ENCODE measurements at places on chromosomes 2 and 18.

- DNase-seq, result no peak
Observed at GRCh38 chr2:107258531-107259407, 372.8 kb upstream of the ST6GAL2 start.

DNA sequence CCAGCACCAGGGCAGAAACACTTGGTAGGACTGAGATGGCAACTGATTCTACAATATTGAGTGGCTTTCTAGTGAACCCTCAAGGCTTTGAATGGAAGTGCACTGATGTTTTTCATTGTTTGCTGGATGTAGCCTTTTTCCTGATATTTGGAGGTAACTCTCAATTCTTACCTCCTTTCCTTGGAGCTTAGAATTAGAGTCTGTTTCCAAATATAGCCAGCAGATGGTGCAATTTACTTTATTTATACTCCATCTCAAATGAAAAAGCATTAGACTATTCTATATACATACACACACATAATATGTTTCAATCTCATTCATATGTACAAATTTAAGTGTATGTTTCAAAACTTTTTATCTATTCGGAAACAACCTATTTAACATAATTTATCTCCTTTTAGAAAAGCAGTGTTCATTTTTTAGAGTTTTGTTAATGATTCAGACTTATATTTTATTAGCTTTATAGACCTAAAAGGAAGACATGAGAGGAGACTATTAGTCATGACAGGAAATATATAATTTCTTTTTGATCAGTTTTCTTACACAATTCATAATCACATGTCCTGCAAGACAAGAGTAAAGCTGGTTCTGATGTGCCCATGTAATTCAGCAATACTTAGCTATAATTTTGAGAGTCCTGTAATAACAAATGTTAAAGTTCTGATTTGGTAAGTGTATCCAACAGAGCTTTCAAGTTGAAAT is 124.8 kb downstream of the NUP35 start:
- DNase-seq, result peak; percentile 8

DNA sequence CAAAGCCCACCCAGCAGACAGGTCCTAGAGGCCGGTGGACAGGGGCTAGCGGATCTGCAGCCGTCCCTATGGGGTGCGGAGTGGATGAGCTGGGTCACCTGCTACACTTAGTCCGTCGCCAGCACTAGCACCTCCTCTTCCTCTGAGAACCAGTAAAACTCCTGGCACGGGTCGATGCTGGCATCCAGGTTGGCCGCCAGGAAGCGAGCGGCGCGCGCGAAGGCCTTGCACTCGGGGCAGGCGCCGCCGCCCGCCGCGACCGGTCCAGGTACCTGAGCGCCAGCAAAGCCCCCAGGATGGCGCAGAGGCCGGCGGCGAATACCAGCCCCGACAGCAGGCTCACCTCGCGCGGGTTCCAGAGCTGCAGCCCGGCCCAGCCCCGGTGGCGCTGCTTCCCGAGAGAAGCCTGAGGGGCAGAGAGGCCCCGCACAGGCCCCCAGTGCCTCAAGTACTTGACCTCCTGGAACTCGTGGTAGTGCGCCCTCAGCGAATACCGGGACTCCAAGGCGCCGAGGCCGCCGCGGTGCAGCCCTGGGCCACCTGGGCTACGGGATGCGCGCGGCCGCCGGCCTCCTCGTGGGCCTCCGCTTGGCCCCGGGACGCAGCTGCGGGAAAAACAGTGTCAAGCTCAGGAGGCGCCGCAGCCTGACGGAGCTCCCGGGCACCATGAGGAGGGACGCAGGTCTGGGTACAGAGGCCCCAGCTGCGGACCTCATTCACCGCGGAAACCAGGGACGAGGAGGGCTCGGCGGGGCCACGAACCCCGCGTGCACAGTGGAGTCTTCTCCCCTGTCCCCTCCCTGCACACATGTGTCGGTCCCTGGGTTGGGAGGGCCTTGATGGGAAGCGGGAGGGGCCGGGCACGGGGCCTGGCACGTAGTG is 27.5 kb upstream of the ALPP start:
- DNase-seq, result no peak

GRCh38 chr2:144943986-144944385 is 424.1 kb upstream of the ZEB2 start:
- peak; percentile 70 for DNase-seq

DNA sequence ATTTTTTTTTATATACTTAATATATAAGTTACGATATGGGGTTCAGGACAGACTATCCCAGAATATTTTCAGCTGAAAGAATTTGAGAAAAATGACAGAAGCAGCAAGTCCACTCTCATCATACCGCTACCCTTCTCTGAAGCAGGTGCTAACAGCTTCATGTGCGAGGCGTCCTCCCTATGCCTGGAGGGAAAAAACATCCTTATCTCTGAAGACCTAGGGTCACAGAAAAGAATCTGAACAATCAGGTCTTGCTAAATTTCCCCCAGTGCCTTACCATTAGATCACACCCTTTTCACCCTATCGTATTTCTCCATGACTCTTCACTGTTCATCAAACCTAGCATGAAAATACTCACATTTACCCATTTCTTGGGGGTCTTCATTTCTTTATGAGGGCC is 51.9 kb upstream of the CREB1 start:
- DNase-seq, result no peak
